H1 (cell line): ENCODE measurements at places on chromosomes 1 and 21. TPM values are rescaled to one million over a fixed set of nuclear protein-coding genes. Genes with fewer than 3 reads are reported as not detected.

CD5L gene
- not detected in 2 replicates for polyA plus RNA-seq

OR2AK2 gene
- polyA plus RNA-seq = not detected in 2 replicates

KRTAP12-2 gene
- 0.46 and 0.50 TPM in 2 replicates for polyA plus RNA-seq

KCNK1 gene
- polyA plus RNA-seq = 16.4 and 16.5 TPM in 2 replicates

FCRLA gene
- polyA plus RNA-seq = not detected in 2 replicates

KCNE2 gene
- 0.09 and 0.14 TPM in 2 replicates for polyA plus RNA-seq

GIPC2 gene
- 0.22 and 0.29 TPM in 2 replicates for polyA plus RNA-seq

LCE2A gene
- polyA plus RNA-seq = not detected in 2 replicates

LRRC39 gene
- 0.09 and 0.33 TPM in 2 replicates for polyA plus RNA-seq

NECTIN4 gene
- 0.71 and 0.86 TPM in 2 replicates for polyA plus RNA-seq

XKR8 gene
- 16.3 and 20.0 TPM in 2 replicates for polyA plus RNA-seq

TOR3A gene
- 15.3 and 26.9 TPM in 2 replicates for polyA plus RNA-seq

MTFR1L gene
- polyA plus RNA-seq = 23.1 and 39.9 TPM in 2 replicates

SLAMF9 gene
- polyA plus RNA-seq = not detected in 2 replicates

PLXNA2 gene
- 0.33 and 0.71 TPM in 2 replicates for polyA plus RNA-seq

RGS2 gene
- polyA plus RNA-seq = 4.4 and 9.1 TPM in 2 replicates

IGSF3 gene
- 30.0 and 38.7 TPM in 2 replicates for polyA plus RNA-seq

GPR3 gene
- polyA plus RNA-seq = 26.5 and 34.9 TPM in 2 replicates

PTP4A2 gene
- 39.1 and 87.4 TPM in 2 replicates for polyA plus RNA-seq

MTARC1 gene
- polyA plus RNA-seq = 16.0 and 17.2 TPM in 2 replicates

MYBPH gene
- polyA plus RNA-seq = not detected in 2 replicates

PGLYRP4 gene
- not detected in 2 replicates for polyA plus RNA-seq

MMEL1 gene
- polyA plus RNA-seq = 1.7 and 4.0 TPM in 2 replicates

BTG2 gene
- 11.0 and 15.1 TPM in 2 replicates for polyA plus RNA-seq

RAB13 gene
- polyA plus RNA-seq = 65.7 and 70.5 TPM in 2 replicates
